ENCODE measurements at places on chromosomes 7 and 10.

DNA sequence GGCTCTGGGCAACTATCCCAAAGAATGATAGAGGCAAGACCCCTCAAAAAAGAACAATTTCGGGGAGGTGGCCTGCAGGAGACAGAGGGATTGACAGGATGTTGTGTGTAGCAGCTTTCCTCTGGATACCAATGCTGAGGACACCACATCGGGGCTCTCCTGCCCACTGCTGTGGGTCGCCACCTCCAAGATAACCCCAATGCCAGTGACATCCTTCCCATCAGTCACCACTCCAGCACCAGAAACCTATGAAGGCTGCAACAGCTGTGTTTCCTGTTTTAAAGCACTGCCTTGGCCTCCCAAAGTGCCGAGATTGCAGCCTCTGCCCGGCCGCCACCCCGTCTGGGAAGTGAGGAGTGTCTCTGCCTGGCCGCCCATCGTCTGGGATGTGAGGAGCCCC, 17.6 kb downstream of the ARHGAP19 start:
- no peak for DNase-seq
- no peak overlapping the region for H3K27ac ChIP-seq
- H3K27me3 ChIP-seq: no peaks in the 10 kb centered on the region

GRCh38 chr7:29988424-29989256, 961 bp downstream of the SCRN1 start:
- H3K27me3 ChIP-seq: peaks cover 73% of the 10 kb centered on the region
- peaks cover 3% of the 10 kb centered on the region for H3K36me3 ChIP-seq
- H3K27ac ChIP-seq: peak overlapping the region; percentile 21
- H3K4me3 ChIP-seq: peak overlapping the region; percentile 68
- peaks cover 9% of the 10 kb centered on the region for H3K4me1 ChIP-seq

GRCh38 chr7:134780166-134780828, 863 bp downstream of the CALD1 start:
- H3K36me3 ChIP-seq: no peaks in the 10 kb centered on the region
- H3K27me3 ChIP-seq: no peaks in the 10 kb centered on the region
- peaks cover 5% of the 10 kb centered on the region for H3K4me1 ChIP-seq
- H3K27ac ChIP-seq: no peak overlapping the region
- DNase-seq: no peak

GRCh38 chr10:15469111-15469510, 98.0 kb upstream of the FAM171A1 start:
- H3K27me3 ChIP-seq: peaks cover 19% of the 10 kb centered on the region
- no peaks in the 10 kb centered on the region for H3K4me1 ChIP-seq
- H3K4me3 ChIP-seq: no peak overlapping the region

DNA sequence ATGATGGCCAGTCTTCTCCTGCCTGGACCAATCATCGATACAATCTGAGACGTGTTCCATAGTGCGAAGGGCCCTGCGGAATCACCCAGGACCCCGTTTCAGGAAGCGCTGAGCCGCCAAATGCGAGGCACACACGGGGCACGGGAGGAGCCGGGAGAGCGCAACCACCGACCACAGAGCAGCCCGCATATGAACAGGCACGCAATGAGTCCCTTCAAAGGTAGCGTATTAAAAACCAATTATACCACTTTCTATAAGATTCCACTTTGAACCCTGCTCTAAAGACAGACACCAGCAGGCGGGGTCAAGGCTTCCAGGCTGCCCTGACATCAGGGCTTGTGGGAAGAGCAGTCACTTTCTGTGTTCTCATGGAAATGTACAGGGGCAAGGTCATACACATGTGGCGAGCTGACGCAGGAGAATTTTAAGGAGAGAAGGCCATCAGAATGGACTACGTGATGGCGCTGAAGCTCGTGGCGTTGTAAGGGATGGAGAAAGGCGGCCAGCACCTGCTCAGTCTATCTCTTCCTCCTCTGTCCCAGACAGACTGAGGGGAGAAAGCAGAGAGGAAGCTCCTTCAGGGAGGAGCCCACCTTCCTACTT, 46.2 kb downstream of the AMZ1 start:
- H3K4me3 ChIP-seq: no peak overlapping the region
- H3K4me1 ChIP-seq: peaks cover 22% of the 10 kb centered on the region
- peaks cover 5% of the 10 kb centered on the region for H3K36me3 ChIP-seq
- DNase-seq: no peak

- H3K4me3 ChIP-seq: no peak overlapping the region
- peak; percentile 23 for DNase-seq
- no peaks in the 10 kb centered on the region for H3K36me3 ChIP-seq
Observed at GRCh38 chr10:60114765-60115586, 208.6 kb upstream of the CCDC6 start.

GRCh38 chr10:31507427-31507826, 188.4 kb downstream of the ZEB1 start:
- no peak overlapping the region for H3K4me3 ChIP-seq
- no peak for DNase-seq
- H3K36me3 ChIP-seq: peaks cover 71% of the 10 kb centered on the region
- no peaks in the 10 kb centered on the region for H3K27me3 ChIP-seq
- H3K27ac ChIP-seq: no peak overlapping the region
- peaks cover 8% of the 10 kb centered on the region for H3K4me1 ChIP-seq

DNA sequence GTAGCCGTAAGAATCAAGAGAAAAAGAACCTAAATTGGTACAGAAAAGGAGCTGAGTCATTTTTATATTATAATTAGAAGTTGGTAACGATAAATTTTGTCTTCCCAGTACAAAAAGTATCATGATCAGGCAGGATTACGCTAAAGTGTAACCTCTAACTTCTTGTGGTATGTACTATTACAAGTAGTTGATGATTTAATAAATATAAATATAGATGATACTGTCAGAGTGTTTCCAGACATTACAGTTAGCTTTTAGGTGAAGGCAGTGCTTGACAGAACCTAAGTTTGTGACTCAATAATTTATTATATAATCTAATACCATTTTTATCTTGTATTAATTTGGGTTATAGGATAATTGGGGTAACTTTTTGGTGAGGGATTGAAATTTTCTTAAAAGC, 53.4 kb downstream of the ZEB1 start:
- no peak overlapping the region for H3K27ac ChIP-seq
- no peaks in the 10 kb centered on the region for H3K4me1 ChIP-seq
- H3K36me3 ChIP-seq: peaks cover 5% of the 10 kb centered on the region
- no peak overlapping the region for H3K4me3 ChIP-seq
- no peaks in the 10 kb centered on the region for H3K27me3 ChIP-seq
- no peak for DNase-seq

- H3K27ac ChIP-seq: no peak overlapping the region
- H3K36me3 ChIP-seq: no peaks in the 10 kb centered on the region
- H3K4me1 ChIP-seq: no peaks in the 10 kb centered on the region
- H3K27me3 ChIP-seq: no peaks in the 10 kb centered on the region
Observed at GRCh38 chr10:28913436-28914237, 236.3 kb downstream of the BAMBI start.

- no peak for DNase-seq
- H3K4me1 ChIP-seq: peaks cover 7% of the 10 kb centered on the region
- no peak overlapping the region for H3K27ac ChIP-seq
Observed at GRCh38 chr10:12533151-12533550, 183.8 kb downstream of the CAMK1D start.

Data from activated naive CD4-positive, alpha-beta T cell treated with anti-CD3 and anti-CD28 coated beads, Interleukin-2, amount 10 ng/mL, durations not matched to agents 7 days and 5 days (primary cell).